ENCODE measurements at places on chromosomes 3 and 15.

GRCh38 chr15:39171944-39172368 is 408.9 kb upstream of the THBS1 start:
- peak; percentile 20 for DNase-seq

GRCh38 chr15:61032600-61033286 is 196.4 kb downstream of the RORA start:
- DNase-seq = no peak

DNA sequence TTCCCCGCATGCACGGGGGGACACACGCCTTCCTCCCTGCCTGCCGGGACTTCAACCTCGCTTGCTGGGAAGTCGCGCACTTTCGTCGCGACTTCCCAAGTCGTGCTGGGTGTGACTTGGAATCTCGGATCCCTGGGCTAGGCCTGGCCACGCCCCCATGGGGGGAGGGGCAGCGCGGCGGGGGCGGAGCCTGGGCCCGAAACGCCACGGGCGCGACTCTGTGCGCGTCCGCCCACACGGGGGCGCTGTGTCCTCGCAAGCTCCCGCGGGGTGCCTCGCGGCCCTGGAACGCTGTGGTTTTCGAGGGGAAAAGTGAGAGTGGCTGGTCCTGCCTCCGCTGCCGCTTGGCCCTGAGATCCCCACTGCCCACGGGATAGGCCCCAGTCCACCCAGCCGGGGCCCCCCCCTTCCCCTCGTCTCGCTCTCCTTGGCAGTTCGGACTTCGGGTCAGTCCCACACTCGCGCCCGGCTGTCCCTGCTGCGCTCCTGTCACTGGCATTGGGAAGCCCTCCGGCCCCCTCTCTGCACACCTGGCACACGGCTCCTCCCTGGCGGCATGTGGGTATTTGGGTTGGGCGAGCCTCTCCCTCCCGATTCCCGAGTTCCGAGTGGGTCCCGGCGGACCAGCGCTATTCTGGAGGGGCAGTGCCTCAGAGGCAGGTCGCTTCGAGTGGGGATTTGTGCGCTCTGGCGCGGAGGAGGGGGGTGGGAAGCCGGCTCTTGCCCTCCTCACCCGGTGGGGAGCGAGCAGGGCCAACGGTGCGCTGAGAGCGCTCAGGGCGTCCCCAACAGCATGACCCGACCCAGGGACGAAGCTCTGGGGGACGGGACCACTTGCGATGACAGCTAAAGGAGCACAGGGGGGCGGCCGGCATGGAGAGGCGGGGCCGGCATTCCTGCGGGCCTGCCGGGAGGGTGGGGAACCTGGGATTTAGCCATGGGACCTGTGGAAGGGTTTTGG is 23.6 kb downstream of the SEC61A1 start:
- no peak for DNase-seq

- DNase-seq = no peak
Measured at GRCh38 chr3:10941972-10942371, 50.6 kb upstream of the SLC6A1 start.

GRCh38 chr3:144552346-144553057 is 580.9 kb downstream of the DIPK2A start:
- DNase-seq = no peak

GRCh38 chr3:134713671-134714070 is 62.8 kb upstream of the KY start:
- no peak for DNase-seq

DNA sequence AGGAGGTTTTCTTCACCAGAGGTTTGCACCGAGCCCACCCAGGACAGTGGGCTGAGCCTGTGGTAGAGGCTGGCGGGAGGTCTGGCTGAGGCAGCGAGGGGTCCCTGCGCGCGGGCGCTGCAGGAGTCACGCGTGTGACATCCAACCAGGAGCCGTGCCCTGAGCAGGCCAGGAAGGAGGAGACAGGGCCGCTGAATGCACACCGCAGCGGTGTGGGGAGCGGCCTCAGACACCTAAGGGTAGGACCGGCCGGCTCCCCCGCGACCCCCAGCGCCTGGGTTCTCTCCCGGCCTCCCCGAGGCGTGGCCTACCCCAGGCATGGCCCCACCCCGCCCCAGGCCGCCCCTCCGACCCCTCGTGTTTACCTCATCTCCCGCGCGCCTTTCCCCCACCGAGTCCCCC is 412 bp downstream of the SLC41A3 start:
- DNase-seq = peak; percentile 1

DNA sequence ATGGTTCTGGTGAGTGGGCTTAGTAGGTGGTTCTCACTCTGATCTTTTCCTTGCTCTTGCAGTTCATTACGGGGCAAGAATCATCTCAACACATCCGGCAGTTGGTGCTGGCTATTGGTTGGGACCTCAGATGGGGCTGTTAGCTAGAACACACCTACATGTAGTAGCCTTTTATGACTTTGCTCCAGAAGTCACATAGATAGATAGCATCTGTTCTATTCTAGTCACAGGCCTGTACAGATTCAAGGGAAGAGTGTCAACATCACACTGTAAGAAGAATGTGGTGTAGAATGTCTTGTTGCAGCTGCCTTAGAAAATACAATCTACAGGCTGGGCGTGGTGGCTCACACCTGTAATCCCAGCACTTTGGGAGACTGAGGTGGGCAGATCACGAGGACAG is 15.1 kb downstream of the RAB5A start:
- no peak for DNase-seq

DNA sequence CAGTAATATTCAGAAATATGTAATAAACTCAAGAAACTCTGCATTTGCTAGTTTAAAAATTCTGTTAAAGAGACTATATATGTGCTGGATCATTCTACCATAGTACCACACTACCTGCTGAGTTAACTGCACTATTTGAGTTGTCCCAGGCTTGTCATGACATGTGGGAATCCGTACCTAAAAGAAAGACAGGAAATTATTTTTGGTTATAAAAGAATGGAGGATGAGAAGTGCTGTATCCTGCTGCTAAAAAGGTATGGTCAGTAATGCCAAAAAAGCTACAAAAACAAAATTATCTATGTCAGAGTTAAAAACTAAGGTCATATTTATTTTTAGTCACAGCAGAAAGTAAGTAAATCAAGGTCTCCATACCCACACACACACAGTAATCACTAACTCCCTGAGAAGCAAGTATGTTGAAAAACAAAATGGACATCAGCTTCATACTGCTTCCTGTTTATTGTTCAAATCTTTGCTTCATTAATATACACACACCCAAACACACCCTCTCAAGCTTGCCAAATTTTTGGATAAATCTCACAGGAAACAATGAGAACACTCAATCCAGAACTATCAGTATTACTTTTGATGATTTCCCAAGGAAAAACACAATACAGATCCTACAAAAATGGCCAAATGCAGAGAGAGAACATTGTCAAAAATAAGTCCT is 33.7 kb downstream of the DENND6A start:
- DNase-seq = no peak

GRCh38 chr3:46349484-46350261 is 4.2 kb upstream of the CCR2 start:
- no peak for DNase-seq

DNA sequence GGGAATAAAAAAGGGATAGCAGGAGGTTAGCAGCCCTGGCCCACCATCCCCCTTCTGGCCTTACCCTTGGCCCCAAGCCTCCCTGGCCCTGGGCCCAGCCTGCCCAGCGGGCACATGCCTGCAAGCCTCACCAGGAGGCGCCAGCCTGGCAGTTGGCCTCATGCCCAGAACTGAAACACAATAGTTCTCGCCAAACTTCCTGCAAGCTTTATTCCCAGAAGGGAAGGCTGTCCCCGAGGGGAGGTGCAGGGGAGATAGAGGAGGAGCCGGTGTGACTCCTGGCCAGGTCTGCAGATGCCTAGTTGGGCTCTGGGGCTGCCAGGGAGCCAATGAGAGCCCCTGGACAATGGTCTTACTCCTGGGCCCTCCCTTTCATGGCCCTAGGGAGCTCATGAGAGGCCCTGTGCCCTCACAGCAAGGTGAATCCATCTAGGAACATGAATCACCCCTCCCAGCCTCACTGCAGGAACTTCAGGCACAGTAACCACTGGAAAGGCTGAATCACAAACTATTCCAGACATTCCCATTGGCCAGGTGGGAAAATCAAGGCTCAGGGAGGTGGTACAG is 4.0 kb downstream of the CCDC33 start:
- peak; percentile 43 for DNase-seq

GRCh38 chr15:89783861-89784685 is 7.9 kb downstream of the MESP2 start:
- no peak for DNase-seq

- no peak for DNase-seq
Measured at GRCh38 chr15:63186065-63186464, 3.3 kb upstream of the RAB8B start.

DNA sequence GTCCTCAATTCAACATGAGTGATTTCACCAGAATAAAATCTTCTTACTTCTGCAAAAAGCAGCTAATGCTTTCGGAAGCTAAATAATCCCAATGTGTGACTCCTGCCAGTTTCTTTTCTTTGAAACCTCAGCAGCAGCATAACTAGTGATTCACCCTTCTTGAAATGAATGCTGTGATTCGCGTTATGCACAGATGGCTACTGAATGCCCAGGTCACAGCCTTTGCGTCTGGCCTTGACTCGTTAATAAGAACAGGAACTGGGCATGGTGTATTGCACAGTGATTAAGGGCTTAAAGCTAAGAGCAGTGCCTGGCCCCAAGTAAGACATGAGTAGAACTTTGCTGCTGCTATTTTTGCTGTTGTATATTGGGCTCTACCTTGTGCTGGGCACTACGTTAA is 19.0 kb downstream of the CGNL1 start:
- DNase-seq = no peak

- DNase-seq = no peak
Measured at GRCh38 chr15:82789491-82789890, 16.4 kb downstream of the FSD2 start.

DNA sequence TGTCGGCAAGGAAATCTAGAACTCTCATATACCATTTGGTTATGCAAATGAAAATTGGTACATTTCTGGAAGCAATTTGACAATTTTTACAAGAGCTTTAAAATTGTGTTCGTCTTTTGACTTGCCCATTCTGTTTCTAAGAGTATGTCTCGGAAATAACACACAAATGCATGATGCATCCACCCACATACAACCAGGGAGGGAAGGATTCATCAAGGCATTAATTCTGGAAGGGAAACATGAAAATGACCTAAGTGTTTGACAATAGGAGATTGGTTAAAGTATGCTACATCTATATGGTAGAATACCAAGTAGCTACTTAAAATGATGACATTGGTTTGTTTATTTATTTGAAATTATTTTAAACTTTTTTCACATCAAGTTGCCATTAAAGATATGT is 58.6 kb downstream of the PIAS1 start:
- no peak for DNase-seq

- no peak for DNase-seq
Measured at GRCh38 chr3:149314807-149315578, 18.4 kb downstream of the TM4SF18 start.

DNA sequence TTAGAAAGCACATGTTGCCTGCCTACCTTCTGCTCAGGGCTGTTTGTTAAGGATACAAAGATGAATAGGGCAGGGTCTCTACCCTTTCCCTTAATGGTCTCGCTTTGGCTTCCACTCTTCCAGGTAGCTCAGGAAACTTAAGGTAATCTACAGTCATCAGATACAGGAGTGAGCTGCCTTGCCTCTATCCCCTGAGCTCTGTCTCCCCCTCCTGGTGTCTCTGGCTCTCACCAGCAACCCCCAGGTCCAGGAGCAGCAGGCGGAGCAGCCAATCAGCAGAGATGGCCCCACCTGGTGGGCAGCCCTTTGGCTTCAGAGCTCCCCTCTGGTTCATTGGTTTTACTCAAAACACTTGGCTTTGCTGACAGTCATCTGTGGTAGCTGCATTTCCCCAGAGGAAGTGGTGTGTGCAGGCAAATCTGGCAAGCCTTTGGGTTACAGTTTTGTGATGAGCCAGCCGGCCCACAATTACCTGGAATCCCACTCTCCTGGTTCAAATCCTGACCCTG is 8.5 kb upstream of the CX3CR1 start:
- peak; percentile 43 for DNase-seq

DNA sequence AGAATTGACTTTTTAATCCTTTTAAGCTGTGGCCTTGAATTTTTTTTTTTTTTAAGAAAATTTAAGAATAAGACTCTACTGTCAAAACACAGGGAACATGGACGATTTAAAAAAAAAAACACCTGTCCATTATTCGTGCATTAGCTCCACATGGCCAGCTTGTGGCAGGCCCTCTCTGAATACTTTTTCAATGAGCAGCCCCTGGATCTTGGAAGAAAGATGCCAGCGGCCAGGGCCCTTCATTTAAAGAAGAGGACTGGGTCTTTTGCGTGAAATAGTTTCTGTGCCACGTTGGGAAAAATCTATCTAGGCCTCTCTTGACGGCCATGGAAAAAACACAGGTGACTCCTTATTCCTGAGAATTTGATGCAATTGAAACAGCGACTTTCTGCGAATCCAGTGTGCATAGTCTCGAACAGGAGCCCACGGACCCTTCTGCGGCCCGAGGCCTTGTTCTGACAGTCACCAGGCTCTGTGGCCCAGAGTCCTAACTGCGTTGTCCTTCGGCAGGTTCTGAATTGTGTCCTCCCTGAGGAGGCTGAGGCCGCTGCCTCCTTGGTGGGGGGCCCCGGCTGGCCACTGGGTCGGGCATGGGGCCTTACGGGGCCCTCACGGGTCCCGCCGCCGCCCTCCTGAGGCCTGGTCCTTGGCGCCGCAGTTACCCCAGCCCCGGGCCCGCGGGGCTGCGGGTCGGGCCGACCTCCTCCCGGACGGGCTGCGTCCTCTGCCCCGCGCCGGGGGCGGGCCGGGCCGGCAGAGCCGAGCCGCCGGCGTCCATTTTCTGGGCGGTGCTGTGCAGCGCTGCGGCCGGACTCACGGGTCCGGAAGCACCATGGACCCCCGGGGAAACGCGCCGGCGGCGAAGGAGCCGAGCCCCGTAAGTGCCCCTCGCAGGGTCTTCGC is 33.5 kb downstream of the ZBTB38 start:
- DNase-seq = no peak

- DNase-seq = no peak
Measured at GRCh38 chr3:114760679-114761078, 386.4 kb downstream of the ZBTB20 start.

DNA sequence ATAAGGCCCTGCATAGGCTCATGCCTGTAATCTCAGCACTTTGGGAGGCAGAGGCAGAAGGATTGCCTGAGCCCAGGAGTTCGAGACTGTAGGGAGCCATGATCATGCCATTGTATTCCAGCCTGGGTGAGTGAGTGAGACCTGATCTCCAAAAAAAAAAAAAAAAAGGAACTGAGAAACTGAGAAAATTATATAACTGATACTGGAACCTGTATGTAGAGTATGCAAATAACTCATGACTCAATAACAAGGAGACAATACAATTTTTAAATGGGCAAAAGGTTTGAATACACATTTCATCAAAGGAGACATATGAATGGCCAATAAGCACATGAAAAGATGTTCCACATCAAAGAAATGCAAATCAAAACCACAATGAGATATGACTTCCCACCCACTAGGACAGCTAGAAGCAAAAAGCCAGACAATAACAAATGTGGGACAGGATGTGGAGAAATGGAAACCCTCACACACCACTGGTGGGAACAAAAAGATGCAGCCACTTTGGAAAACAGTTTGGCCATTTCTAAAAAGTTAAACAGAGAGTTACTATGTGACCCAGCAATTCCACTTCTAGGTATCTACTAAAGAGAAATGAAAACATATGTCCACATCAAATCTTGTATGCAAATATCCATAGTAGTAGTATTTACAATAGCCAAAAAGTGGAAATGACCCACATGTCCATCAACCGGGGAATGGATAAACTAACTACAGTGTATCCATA is 70.7 kb downstream of the IQSEC1 start:
- no peak for DNase-seq
